ENCODE measurements at places on chromosomes 12 and 14.

GRCh38 chr12:127300075-127300474 is 966.9 kb upstream of the TMEM132C start:
- DNase-seq, result no peak

DNA sequence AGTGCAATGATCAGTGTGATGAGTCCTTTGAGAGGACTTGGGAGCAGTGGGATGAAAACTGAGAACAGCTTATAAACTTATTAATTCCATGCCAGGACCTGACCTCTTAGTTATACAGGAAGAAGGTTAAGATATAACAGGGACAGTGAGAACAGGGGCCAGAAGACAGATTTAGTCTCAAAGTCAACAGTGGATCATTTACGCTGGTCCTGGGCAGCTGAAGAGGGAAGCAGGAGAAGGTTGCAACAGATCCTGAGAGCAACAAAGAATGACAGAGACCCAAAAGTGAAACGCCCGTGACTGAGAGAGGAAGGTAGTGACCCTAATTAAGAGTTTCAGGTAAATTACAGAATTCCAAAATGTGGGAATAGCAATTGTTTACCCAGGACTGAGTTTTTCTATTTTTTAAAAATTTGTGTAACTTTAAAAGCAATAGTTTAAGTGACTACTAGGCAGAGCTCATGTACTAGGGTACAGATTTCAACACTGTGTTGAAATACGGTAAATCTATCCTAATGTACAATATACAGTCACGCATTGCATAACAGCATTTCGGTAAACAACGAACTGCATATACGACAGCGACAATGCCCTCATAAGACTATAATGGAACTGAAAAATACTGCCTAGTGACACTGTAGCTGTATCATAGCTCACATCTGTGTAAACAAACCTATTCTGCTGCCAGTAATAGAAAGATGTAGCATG is 77.7 kb upstream of the GNPNAT1 start:
- no peak for DNase-seq

DNA sequence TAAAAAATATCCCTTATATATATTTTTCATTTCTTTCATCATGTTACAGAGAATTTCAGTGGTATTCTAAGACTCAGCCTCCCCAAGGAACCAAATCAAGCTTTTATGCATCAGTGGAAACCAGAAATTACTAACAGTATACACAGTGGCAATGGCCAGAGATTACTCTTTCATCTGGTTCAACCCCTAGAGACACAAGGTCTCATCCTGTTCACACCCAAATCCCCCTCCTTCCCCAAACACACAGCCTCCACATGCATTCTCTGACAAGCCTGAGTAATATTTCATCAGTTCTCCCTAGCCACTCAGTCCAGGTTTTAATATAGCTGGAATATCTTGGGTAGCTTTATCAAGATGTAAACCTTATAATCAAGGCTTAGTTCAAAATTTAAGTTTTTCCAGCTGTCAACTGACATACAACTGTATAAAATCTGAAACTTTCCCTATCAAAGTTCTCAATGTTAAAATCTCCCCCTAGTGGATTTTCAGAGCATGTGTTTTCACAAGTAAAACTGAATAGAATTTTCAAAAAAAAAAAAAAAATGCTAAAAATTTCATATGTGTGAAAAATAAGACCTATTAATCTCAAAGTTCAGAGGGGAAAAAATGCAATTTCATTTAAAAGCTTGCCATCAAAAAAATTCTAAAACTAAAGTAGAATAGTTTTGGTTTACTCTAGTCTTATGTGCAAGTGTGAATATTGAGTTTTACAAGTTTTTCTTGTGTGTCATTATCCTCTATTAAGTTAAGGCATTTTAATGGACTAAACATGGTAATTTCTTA is 10.5 kb upstream of the SSTR1 start:
- DNase-seq, result no peak

- peak; percentile 89 for DNase-seq
These were observed 115.9 kb upstream of the TBX3 start for GRCh38 chr12:114799574-114800487.

DNA sequence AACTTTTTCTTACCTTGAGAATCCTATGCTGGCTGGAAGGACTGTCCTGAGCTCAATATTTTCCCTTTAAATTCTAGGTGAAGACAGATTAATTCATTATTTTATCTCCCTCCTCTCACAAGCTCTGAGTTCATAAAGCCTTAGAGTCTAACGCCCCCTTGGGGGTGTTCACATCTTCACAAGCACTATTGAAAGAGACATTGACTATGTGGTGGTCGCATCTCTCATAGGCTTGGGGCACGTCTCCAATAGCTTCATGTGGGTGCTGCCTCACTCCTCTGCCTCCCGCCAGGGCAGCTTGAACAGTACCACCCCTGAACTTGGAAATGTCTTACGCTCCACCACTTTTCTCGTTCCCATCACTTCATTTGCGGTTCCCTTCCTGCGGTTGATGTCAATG is 106.2 kb downstream of the UNC79 start:
- no peak for DNase-seq

DNA sequence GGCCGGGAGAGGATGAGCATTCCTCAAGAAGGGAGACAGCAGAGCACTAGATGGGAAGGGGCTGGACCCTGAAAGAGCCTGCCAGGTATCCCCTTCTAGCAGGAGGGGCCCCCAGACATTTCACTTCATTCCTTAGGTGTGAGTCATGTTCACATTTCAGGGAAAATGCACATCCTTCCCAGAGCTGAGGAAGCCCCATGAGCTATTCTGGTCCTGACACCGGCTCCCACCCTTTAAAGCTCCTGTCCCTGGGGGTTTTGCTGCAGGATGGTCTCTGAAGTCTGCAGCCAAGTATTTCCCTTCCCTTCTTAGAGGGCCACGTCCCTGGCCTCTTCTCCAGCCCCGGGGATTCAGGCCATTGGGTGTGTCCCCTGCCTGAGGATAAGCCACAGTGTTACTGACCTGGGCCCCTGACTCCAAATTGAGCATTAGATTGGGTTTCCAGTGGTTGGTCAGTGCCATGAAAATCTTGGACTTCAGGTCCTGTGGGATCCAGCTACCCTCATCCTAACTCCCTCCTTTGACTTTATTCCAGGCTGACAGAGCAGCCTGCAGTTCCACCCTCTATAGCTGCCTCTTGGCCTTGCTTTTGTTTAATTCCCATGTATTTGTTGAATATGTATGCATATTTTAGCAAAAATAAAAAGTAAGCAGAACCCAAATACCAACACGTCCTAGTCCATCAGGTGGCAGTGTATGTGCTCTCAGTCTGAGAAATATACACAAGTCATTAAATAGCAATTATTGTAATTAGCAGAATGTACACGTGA is 267.1 kb downstream of the CACNA1C start:
- DNase-seq, result no peak

DNA sequence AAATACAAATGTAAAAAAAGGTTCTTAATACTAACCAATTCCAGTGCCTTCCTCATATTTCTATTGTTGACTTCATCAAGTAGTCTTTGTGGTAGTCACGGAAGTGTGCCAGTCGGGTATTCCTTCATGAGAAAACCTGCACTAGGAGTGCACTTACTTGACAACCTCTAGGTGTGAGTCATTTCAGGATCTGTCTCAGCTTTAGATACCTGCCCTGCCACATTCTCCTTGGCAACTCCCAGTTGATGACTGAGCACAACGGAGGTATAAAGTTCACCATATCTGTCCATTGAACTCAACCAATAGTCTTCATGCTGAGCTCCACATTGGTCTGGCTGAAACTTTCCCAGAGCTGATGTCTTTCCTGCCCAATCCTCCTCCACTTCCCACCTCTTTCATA is 215.7 kb downstream of the SYT10 start:
- DNase-seq, result no peak

Data from ELF-1 (cell line).